ENCODE measurements at places on chromosomes 2 and 18. TPM values are rescaled to one million over a fixed set of nuclear protein-coding genes. Genes with fewer than 3 reads are reported as not detected.

DNA sequence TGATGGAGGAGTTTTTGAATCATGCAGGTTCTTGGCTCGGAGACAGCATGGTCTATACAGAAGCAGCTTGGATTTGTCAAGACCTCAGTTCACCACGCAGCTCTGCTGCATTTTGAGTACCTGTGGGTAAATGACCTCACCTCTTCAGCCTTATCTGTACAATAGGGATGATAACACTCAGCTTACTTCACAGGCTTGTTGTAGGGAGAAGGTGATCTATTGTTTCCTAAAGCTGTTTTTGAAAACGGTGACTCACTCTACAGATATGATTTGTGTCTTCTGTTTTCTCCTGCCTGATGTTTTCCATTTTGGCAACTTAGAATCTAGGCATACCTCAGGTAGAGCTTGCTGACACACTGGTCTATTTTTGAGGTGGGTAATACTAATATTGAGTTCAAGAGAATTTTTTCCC is 80.3 kb downstream of the FMNL2 start:
- no peak for DNase-seq

DNA sequence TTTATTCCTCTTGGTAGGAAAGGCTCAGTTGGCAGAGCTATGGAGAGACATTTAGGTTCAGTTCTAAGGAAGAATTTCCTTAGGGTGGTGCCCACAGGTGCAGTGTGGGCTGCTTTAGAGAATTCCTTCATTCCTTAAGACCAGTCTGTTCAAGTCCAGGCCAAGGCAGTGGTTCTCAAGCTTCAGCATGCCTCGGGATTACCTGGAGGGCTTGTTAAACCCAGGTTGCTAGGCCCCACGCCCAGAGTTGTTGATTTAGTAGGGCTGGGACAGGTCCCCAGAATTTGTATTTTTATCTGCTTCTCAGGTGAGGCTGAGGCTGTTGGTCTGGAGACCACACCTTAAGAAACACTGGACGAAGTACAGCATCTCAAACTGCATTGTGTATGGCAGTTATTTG is 68.9 kb downstream of the CERS6 start:
- no peak for DNase-seq

DNA sequence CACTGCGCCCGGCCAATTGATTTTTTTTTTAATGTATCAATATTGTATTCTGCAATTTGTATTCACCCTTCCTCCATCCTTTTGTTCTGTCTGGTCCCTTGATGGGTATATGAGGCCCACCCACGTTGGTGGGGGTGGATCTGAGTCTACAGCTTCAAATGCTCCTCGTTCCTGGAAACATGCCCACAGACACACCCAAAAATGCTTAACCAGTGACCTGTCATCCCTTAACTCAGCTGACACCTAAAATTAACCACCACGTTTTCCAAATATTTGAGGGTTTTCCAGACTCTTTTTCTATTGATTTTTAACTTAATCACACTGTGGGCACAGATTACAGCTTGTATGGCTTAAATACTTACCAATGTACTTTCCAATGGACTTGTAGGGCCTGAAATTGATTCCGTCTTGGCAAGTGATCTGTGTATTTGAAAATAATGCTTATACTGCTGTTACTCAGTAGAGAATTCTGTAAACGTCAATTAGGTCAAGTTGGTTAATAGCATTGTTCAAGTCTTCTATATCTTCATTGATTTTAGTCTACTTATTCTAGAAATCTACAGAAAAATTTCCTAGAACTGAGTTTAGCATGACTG is 34.4 kb upstream of the CYP27C1 start:
- DNase-seq, result no peak

Gene PCARE
- total RNA-seq, result 0.79 TPM

Data from right atrium auricular region (tissue), 2 donors.